BJ (cell line): ENCODE measurements at places on chromosomes 7 and 10. TPM values are rescaled to one million over a fixed set of nuclear protein-coding genes. Genes with fewer than 3 reads are reported as not detected.

The SH2B2 gene
- polyA plus RNA-seq, result 0.56 and 0.58 TPM in 2 replicates

- no peak for DNase-seq
Measured at GRCh38 chr10:37314350-37314749, 189.0 kb downstream of the ANKRD30A start.

DNA sequence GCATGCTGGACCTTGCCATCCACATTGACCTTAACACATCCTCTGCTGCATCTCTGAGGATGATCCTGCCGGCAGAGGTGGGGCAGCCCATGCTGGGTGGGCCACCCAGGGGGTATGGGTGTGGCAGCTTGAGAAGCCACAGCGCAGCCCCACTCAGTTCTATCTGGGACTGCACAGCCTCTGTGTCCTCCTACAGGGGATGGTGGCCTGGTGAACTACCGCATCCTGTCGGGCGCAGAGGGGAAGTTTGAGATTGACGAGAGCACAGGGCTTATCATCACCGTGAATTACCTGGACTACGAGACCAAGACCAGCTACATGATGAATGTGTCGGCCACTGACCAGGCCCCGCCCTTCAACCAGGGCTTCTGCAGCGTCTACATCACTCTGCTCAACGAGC lies 12.2 kb upstream of the C10orf105 start:
- no peak for DNase-seq

The STAG3 gene
- 0.44 and 0.61 TPM in 2 replicates for polyA plus RNA-seq

DNA sequence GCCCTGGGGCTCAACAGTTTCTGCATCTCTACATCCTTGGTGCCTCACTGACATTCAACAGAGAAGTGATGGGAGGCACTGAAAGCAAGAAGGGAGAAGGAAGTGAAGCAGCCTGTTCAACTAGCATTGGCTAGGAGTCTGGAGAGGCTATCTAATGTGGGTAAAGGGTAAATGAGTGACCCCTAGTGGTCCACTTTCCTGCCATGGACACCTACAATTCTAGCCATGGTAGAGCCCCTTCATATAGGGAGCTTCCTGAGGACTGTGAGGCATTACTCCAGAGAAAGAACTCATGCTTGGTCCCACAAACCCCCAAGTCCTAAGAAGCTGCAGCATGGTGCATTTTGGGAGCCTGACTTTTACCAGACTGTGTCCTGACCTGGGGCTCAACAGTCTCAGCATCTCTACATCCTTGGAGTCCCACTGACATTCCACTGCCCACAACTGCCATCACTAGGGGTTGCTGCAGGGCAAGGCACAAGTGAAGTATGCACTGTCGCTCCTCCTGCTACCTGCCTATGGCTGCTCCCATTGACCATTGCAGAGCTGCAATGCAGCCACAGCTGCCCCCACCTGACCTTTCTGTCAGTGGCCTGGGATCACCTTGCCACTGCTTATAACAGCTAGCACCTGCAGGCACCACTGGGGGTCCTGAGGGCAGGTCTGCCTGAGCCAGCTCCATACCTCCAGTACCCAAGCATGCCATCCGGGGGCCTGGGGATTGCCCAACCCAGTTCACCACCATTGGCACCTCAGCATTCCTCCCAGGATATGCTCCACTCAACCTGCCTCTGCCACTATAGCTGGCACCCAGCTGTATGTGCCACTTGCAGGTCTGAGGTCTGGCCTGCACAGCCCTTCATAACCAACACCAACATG lies 44.1 kb upstream of the CDK6 start:
- no peak for DNase-seq

DNA sequence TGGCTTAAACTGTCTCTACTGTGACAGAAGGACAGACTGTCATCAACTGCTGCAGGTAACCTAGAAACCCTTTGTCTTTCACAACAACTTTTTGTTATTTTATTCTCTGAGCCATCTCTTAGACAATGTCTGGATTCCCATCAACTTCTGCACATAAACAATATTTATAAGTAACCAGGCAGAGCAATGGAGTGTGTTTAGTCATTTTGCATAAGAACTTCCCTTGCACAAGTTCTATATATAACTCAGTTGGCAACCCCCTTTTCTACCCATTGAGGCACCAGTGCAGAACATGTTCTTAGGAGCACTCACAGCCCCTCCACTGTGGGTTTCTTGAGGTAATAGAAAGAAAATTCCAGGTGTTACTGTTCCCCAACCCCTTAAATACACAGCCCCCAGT lies 65.0 kb upstream of the IL6 start:
- no peak for DNase-seq

The C10orf105 gene
- 0.69 and 1.1 TPM in 2 replicates for polyA plus RNA-seq

DNA sequence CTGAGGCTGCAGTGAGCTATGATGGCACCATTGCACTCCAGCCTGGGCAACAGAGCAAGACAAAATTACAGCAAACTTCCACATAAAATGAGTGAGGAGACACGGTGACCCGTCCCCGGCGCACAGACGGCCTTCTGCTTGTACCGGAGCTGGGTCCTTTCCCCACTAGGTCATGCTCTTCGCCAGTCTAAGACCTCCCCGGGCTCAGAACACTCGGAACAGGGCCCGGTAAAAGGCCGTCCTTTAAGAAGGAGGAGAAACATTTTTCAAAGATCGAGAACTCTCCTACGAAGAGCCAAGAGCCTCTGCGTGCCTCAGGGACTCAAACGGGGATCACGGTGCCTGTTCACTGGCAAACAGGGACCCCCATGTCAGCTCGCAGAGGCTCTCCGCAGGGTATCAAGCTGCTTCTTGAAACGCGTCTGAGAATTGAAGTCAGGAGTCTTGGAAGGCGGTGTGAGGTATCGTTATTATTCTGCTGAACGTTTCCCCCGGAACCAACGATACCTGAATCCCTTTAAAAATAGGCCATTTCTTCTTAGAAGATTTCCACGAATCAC lies 9.0 kb downstream of the CARD11 start:
- DNase-seq, result no peak

GRCh38 chr7:28481091-28481926 lies 69.0 kb downstream of the CREB5 start:
- no peak for DNase-seq

DNA sequence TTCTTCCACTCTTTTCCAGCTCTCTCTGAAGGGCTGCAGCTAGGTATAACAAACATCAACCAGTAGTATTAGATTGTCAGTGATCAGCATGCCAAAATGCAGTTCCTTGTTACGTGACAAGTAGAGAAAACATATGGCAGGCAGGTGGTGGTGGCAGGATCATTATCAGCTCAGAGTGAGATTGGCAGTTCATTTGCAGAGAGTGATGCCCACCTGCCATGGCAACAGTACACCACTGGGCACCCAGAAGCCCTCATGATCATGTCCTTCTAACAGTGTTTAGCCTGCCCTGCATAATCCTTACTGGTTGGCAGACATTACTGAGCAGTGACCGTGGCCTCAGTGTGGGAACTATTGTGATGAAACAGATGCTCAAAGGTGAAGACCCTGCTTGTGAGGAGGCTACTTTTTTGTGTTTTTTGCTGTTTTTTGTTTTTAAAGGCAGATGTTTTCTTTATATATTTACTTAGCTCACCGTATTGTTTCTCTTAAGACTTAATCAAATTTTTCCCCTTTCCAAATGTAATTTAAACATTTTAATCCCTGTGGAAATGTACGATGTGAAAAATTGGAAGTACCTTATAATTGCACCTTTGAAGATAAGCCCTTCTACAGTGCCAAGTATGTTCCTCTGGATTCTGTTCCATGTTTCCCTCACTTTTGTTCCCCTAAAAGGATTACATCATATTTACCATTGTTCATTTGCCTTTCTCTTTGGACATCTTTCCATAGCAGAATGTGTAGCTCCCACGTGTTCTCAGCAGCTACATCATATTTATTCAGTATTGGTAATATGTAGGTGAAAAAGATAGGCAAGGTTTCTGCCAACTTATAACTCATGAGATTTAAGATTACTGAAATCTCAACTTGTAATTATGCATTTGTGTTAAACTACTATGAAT lies 179.6 kb downstream of the SND1 start:
- DNase-seq, result no peak

- no peak for DNase-seq
Measured at GRCh38 chr7:22190736-22191135, 166.2 kb downstream of the RAPGEF5 start.

GRCh38 chr7:21345361-21345760 lies 82.5 kb upstream of the SP4 start:
- DNase-seq, result no peak

- no peak for DNase-seq
Measured at GRCh38 chr10:6399879-6400278, 180.2 kb downstream of the PRKCQ start.
